ENCODE measurements at places on chromosomes 1 and 21.

DNA sequence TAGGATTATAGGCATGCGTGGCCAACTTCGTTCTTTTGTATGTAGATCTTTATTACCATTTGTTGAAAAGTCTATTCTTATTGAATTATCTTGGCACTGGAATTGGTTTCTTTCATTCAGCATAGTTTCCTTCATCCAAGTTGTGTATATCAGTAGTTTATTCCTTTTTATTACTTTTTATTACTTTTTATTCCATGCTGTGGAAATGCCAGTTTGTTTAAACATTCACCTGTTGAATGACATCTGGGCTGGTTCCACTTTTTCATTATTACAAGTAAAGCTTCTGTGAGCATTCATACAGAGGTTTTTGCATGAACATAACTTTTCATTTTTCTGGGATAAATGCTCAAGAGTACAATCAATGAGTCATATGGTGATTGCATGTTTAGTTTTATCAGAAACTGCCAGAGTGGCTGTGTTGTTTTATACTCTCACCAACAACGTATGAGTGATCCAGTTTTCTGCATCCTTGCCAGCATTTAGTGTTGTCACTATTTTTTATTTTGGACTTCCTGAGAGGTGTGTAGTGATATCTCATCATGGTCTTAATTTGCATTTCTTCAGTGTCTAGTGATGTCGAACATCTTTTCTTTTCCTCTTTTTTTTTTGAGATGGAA, 28.6 kb downstream of the PTPRU start:
- no peak for DNase-seq

GRCh38 chr1:26112407-26112775, 767 bp downstream of the PDIK1L start:
- peak; percentile 63 for DNase-seq

DNA sequence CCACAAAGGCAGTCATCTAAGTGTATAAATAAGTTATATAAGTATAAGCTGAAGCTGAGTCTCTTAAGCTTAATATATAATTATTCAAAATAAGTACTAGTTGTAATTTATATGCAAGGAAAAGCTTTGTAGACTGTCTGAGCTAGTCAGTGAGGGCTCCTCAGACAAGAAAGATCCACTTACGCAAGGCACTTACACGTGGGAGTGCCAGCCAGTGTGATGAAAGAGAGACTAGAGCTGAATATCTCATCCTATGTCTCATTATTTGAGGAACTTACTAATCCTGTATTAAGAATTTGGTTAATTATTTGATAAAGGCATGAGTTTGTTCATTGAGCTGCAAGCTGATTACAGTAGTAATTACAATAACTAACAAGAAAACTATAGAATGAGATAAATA, 146.9 kb downstream of the PDE4B start:
- DNase-seq: no peak

GRCh38 chr21:44628707-44629391, 2.0 kb downstream of the KRTAP10-9 start:
- DNase-seq: no peak

DNA sequence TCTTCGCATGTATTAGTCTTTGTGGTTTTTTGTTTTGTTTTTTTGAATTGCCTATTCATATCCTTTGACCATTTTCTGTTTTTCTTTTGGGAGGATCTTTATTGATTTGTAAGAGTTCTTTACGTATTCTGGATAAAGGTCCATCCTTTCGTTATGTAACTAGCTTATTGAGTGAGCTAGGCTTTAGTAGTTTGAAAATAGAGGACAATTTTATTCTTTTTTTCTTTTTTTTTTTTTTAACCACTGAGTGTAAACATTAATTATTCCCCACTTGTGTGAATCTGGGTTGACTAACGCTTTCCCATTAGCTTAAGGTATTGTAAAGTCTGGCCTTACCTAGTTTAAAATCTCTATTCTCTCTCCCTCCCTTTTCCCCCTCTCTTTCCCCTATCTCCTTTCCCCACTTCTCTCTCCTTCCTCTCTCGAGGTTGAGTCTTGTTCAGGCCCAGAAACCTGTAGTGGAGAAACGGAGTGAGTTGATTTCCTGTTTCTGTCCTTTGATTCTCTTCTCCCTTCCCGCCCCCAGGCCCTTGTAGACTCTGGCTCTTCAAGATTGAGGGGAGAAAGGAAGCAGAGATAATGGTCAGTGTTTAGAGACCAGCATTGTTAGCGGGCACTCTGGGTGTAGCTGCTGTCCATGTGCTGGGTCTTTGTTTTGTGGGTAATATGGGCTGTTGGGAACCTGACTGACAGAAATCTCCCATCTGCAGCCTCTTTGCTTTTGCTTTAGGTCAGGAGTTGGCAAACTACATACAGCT, 1.5 kb downstream of the MORC3 start:
- peak; percentile 38 for DNase-seq

Data from OCI-LY7 (cell line).